ENCODE measurements at places on chromosomes 11 and 22.
A peak's percentile ranks its signal among the peaks of the same experiment; 100 is the strongest.

DNA sequence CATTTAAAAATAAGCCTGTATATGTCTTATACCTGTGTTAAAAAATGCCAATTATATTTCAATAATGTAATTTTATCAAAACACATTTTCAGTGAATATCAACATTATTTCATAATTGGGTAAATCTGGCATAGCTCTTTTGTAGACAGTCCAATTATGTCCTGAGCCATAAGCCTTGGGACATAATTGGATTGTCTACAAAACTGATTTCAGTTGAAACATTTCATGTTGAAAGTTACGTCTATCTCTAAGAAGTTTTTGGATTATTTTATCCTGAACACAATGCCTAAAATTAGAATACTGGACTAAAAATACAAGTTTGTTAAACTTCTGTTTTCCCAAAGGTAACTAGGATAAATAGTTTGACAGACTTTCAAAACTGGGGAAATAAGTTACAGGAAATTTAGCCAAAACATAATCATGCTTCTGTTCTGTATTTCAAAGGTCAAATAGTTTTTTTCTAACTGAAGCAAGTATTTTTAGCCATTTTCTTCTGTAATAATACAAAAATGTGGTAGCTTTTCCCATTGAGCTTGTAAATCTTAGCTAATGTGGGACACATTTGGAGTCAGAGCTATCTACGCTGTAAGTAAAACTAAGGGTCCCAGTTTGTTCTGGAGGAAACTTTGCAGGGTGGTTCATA, 100.7 kb upstream of the BIRC3 start:
- DNase-seq = no peak

DNA sequence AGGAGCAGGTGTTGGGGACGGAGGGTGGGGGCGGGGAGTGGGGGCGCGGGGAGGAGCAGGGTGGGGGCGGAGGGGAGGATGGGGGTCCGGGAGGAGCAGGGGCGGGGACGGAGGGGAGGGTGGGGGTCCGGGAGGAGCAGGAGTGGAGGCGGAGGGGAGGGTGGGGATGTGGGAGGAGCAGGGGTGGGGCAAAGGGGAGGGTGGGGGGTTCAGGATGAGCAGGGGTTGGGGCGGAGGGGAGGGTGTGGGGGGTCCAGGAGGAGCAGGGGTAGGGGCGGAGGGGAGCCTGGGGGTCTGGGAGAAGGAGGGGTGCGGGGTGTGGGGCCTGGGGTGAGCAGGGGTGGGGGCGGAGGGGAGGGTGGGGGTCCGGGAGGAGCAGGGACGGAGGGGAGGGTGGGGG, 17.1 kb downstream of the CRELD2 start:
- DNase-seq = no peak

- no peak for DNase-seq
These were observed 3.5 kb upstream of the SLC22A6 start for GRCh38 chr11:62988276-62988675.

DNA sequence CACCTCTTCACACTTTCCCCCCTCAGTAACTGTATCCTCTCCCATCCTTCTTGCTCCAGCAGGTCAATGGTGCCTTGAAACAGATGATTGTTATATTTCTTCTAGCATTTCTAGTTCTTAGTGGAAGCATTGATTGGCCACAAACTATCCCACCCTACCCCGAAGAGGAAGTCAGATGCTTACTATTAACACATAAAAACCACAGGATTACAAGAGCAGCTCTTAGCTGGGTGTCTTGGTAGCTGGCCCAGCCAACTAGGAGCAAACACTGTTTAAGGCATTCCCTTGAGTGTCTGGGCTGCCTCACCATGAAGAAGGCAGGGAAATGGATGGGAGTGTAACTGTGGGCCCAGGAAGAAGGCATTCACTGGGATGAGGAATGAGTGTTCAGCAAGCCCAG, 176.6 kb downstream of the GRIK4 start:
- no peak for DNase-seq

DNA sequence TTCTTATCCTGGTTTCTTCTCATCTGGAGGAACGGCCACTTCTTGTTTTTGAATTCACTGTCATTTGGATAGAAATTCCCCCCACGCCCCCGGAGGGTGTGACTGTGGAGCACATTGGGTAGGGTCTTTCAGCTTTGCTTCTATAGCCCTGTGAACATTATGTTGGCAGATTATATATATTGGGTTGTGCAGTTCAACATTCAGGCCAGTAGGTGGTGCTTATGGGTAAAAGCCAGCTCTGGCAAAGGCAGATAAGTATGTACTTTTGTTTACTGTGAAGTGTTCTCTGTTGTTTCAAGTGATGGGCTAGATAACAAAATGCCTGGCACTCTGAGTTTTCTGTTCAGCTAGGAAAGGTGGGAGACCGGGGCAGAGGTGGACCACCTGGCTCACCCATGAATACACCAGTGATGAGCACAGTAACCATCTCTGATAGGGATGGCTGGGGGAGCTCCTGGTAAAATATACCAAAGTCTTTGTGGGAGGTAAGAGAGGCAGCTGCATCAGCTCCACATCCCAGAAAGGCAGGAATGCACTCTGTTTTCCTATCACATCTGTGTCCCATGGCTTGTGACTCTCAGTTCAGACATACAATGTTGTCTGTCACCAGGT, 1348.2 kb upstream of the RAG2 start:
- DNase-seq = no peak

DNA sequence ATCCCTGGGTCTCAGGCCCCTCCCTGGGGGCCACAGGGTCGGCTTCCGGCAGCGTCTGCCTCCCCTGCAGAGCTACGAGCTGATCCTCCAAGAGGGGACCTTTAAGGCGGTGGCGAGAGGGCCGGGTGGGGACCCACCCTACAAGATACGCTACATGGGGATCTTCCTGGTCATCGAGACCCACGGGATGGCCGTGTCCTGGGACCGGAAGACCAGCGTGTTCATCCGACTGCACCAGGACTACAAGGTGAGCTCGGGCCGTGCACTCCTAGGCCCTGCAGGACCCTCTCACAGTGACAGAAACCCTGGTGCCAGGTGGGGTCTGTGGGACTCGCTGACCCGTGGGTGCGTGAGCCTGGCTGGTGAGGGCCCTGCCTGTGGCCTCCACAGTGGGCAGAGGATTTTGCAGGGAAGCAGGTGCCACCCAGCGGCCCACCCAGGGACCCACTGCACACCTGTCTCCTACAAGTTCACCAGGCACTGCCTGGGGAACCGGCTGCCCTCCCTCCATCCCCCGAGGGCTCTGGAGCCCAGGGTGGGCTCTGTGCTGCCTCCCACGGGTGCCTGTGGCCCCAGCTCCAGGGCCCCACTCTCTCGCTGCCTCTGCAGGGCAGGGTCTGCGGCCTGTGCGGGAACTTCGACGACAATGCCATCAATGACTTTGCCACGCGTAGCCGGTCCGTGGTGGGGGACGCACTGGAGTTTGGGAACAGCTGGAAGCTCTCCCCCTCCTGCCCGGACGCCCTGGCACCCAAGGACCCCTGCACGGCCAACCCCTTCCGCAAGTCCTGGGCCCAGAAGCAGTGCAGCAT, 13.7 kb downstream of the MUC5B start:
- no peak for DNase-seq

- no peak for DNase-seq
These were observed 70.8 kb downstream of the CDKN1C start for GRCh38 chr11:2814751-2815150.

GRCh38 chr22:48185071-48186055, 1422.9 kb downstream of the TBC1D22A start:
- DNase-seq = no peak

DNA sequence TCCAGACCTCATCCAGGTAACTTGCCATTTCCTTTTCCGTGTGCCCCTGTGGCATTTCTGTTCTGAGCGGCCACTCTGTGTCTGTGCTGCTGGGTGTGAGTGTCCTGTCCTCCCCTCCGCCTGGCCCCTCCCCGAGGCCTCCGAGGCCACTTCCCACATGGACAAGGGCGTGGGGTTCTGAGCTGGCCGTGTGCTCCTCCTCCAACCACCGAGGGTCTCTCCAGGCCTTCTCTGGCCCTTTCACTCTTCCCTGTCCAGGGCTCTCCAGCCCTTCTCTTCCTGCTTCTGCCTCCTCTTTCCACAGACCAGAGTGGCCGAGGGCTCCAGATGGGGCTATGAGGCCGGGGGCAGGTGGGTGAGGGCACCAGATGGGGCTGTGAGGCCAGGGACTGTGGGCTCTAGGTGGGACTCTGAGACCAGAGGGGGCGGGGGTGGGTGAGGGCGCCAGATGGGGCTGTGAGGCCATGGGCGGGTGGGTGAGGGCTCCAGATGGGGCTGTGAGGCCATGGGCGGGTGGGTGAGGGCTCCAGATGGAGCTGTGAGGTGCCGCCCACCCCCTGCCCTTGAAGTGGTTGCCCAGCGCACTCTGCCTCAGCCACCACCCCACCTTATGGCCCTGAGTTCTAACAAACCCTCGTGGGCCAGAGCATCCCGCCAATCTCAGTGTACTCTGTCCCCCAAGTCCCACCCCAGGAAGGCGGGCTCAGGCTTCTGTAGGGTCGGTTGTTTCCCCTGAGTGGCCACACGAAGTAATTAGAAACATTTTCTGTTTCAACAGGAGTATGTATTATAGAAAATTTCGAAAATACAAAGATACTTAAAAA, 24.1 kb downstream of the PTDSS2 start:
- DNase-seq = no peak

- DNase-seq = no peak
These were observed 876 bp downstream of the MS4A12 start for GRCh38 chr11:60493454-60493853.

DNA sequence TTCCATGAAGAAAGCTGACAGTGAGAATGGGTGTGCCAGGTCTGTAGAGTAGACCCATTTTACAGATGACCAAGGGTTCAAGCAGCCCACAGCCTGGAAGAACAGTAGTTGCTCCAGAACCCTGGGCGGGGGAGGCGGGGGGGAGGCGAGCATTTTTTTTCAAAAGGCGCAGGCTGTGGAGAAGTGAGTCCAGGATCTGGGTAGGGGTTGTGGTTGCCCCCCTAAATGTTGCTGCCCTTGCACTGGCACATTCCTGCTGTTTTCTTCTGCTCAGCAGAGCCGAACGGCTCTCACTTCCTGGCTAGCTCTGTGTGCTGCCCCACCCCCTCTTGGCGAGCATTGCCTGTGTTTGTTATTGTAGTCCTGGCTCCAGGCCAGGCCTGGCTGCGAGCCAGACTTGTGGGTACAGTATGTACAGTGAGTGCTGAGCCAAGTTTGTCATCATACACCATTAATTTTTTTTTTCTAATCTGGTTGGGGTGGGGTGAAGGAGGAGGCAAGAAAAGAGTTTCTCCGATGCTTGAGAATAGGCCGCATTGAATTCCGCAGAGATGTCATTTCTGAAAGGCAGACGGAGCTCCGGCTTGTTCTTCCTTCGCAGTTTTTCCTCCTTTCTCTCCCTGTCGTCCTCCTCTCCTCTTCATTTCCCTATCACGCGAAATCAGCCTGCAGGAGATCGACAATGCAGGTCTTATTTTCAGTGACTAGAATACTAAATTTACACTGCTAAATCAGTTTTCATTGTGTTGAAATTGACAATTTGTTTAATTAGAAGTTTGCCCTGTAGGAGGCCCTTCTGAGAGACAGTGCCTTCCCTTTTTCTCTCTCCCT, 100.5 kb downstream of the ZBTB16 start:
- DNase-seq = peak; percentile 96

GRCh38 chr11:63710476-63711217, 29.3 kb downstream of the RTN3 start:
- no peak for DNase-seq

DNA sequence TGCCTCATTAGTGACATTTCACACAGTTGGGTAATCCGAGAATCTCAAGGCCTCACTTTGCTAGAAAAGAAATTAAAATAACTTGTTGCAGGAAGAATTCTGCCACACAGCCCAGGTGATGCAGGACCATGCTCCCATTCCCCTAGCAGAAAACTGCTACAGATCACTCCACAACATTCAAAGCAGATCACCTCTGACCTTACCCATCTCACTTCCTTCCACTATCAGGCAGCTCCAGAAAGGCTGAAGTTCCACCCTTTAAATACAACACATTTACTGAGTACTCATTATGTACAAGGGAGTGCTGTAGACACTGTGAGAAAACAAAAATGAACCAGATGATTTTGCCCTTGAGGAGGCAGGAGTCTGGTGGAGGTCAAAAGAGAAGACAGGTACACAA, 231.0 kb downstream of the TTC28 start:
- no peak for DNase-seq

DNA sequence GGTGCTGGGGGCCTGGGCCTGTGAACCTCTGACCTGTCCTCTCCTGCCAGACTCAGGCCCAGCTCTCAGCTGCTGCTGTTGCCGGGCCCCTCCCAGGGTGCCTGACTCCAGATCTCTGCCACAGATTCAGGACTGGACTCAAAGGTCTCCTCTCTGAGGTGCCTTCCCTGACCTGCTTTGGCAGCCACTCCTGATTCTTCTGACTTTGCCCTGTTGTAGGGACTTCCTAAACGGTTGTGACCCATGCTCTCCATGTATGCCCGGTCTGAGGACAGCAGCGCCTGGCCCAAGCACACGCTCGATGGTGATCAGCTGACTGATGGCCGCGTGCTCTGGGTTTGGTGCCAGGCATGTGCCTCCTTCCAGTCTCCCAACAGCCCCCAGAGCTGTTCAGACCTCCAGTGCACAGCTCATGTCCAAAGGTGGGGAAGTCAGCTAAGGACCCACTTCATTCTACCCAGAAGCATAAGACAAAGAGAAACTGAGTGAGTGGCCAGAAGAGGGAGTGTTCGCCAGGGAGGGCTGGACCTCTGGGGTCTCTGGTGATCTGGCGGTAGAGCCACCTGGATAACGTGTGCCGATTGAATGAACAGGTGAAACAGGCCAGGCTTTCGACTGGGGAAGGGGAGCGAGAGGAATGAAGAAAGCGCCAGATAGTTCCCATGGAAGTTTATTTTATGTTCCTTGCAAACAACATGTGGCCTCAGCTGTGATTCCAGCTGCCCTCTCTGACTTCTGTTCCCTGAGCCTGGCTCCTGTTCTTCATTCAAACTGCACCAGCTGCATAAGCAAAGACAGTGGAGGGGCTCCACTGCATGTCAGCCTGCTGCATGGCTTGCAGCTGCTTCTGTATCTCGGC, 8.1 kb upstream of the TOP3B start:
- no peak for DNase-seq

GRCh38 chr11:107591378-107592230, 657 bp downstream of the ELMOD1 start:
- DNase-seq = no peak

DNA sequence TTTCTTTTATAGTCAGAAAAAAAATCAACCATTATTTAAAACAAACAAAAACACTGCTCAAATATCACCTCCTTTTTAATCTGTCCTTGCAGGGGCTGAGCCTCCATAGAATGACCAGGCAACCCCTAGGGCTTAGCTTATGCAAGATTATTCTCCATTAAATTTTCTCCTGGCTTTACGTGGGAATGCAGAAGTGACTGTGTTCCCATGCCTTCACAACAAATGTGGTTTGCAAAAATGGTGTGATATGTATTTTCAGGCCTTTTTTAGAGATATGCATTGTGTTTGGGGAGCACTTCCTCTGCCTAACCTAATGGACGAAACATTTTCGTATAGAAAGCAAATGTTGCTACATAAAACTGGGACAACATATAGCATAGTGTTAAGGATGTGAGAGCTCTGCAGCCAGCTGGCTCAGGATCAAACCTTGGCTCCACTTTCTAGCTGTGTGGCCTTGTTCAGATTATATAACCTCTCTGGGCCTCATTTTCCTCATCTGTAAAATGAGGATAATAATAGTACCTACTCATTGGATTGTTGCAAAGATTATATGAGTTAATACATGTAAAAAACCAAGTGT, 82.6 kb downstream of the PARVA start:
- no peak for DNase-seq

- no peak for DNase-seq
These were observed 112.6 kb upstream of the E2F8 start for GRCh38 chr11:19353287-19353850.

- no peak for DNase-seq
These were observed 120.5 kb upstream of the FGF3 start for GRCh38 chr11:69939551-69940245.

GRCh38 chr11:72574548-72575460, 99.4 kb downstream of the PDE2A start:
- DNase-seq = no peak

Measured in mesothelial cell of epicardium (in vitro differentiated cells).